ENCODE measurements at places on chromosomes 4 and X.

- no peak for DNase-seq
Observed at GRCh38 chr4:133581996-133582619, 433.0 kb downstream of the PCDH10 start.

GRCh38 chrX:55524487-55524886 is 34.8 kb upstream of the USP51 start:
- DNase-seq, result no peak

DNA sequence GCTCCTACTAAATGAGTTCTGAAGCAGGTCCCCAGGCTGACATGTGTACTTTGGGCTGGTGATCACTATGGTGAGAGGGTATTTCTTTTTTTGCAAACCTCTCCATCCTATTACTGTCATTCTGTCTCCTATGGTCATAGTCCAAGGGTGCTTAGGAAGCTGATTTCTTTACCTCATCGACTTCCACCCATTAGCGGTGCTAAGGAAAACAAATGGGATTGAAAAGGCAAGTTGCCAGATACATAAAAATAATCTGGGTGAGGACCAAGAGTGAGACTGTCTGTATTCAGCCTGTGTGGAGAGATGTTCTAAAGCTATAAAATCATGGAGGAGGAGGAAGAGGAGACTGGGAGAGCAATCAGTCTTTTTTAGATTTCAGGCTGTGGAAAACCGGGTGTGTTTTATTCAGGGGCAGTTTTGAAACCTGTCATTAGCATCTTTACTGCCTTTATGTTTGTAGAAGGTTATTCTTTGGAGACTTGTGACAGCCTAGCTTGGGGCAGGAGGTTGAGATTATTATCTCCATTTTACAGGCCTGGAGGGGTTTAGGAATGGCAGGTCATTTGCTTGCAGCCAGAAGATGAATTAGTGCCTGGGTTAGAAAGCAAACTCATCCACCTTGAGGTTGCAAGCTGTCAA is 1.9 kb downstream of the TMEM164 start:
- no peak for DNase-seq

DNA sequence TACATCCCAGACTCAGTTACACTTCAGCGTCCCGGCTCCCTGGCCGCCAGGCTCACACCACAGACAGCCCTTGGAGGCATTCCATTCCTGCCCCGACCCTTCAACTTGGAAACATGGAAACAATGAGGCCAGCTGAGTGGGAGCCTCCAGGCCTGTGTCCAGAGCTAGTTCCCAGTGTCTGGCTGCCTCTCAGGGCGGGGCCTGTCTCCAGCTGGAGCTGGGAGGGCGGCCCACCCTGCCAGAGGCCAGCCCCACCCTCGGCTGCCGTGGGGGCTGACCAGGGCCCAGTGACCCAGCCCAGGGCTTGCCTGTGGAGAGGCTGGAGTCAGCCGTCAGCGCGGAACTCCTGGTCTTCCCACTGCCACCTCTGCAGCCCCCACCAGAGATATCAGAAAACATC is 37.4 kb upstream of the SPON2 start:
- DNase-seq, result no peak

GRCh38 chrX:79182616-79183015 is 38.1 kb downstream of the GPR174 start:
- DNase-seq, result no peak

- DNase-seq, result no peak
Observed at GRCh38 chr4:100786481-100786880, 268.7 kb upstream of the EMCN start.

DNA sequence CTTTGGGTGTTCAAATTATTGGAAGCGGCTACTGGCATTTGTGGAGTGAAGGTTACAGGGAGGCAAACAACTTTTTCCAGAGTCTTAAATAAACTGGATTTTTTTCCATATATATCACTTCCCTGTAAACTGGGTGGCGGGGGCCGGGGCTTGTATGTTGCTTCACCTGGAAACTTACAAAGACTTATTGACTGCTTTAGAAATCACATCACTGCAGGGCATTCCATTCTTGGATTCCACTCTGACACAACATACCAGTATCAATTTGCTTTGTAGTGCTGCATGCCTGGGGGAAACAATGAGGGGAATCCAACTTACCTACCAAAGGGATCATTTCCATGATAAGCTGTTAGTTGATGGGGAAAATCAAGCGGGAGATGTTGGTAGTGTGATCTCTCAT is 21.7 kb upstream of the FAM156A start:
- no peak for DNase-seq

GRCh38 chrX:21740329-21741274 is 17.3 kb downstream of the SMPX start:
- no peak for DNase-seq
